Right forelimb (tissue), 1 donor: ENCODE measurements at places on chromosomes 2 and 18.
A peak's percentile ranks its signal among the peaks of the same experiment; 100 is the strongest.

DNA sequence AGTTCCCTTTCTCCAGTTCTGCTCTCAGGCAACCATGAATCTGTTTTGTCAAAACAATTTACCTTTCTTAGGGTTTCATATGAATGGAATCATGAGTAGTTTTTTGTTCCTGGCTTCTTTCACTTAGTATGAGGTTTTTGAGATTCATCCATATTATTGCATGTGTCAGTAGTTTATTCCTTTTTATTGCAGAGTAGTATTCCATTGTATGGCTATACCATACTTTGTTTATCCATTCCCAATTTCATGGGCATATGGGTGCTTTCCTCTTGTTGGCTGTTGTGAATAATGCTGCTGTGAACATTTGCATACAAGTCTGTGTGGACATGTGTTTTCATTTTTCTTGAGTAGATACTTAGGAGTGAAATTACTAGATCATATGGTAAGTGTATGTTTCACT lies 46.0 kb downstream of the SANBR start:
- DNase-seq, result no peak

DNA sequence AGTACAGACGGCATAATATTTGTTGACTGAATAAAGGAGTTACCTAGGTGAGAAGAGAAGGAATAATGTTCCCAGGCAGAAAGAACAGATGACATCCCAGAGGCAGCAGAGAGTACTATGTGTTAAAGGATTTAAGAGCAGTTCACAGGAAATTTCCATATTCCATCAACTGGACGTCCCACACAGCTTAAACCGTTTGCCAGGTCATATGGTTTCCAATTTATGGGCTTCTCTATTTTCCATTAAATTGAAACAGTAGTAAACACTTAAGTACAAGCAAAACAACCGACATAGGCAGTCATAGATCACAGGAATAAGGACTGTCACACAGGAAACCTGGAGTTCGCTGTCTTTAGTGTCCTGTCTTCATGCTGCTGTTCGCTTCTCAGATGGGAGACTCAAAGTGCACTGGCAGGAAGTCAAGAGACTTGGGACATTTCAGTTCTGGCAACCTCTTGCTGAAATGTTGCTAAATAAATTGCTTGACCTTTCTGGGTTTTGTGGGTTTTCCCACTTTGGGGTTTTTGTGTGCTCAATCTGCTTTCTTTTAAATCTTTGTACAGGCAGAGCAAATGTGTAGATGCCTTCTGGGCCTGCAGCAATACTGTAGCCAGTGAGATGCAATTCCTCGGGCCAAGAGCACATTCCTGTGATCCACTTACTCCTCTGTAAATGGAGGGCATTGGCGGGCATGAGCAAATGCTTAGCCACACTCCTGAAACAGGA lies 5.8 kb upstream of the PIEZO2 start:
- no peak for DNase-seq

DNA sequence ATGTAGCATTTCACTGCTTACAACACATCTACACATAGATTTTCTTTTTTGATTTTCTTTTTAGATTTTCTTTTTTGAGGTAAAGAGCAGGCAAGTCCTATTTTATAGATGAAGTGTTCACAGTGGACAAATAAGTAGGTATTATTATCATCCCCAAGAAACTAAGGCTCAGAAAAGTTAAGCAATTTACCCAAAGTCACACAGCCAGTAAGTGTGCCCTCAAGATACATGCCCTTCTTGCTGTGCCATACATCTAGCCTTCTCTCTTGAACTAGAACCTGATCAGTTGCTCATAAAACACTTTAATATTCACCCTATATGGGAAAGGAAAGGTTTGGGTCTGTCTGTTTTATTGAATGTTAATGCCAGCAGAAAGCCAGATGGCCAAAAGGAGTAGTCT lies 50.3 kb downstream of the DAPL1 start:
- DNase-seq, result no peak

GRCh38 chr2:74522516-74522915 lies 3.5 kb downstream of the DQX1 start:
- DNase-seq, result no peak

DNA sequence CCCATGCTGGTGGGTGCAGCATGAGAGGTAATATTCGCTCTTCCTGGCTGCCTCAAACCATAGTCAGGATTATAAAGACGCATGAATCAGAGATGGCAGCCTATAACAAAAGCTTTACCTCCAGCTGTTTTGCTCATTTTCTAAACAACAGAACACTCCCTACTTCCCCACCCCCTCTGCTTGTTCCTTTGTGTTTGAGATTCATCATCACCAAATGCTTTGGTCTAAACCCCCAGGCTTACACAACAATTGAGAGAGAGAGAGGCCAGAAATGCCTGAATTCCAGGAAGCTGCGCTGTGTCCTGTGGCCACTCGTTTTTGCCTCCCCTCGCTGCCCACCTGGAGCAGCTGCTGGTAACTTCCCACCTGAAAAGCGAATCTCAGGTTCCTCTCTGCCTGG lies 78.8 kb upstream of the CAPN13 start:
- no peak for DNase-seq

DNA sequence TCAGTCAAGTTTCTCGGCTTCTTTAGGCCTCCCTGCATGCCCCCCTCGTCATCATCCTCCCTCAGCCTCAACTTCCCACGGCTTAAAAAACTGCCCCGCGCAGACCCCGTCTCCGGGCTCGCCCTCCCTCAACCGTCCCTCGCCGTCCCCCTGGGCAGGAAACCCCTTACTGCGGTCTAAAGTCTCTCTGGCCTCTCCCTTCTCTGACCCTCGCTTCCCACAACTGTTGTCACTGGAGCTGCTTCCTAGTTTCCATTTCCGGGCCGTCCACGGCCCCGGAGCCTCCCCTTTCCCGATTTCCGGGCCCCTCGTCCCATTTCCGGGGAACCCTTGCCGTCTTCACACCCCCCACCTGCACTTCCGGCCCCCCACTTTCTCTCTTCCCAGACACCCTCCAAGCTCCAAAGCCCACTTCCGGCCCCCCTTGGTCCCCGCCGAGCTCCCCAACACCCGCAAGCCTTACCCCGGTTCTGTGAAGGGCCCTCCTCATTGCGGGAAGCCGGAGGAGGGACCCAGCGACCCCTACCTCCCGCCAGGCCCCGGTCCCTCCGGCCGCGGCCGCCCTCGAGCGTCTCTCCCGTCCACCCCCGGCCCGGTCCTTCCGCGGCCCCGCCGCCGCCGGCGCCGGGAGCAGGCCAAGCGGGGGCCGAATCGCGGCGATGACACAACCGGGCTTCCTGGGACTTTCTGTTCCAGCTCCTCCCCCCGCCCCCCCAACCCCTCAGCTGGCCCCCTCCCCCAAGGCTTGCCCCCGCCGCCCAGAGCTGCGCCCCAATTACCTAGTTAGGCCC lies 513 bp downstream of the TRIP12 start:
- peak; percentile 77 for DNase-seq

GRCh38 chr2:36708041-36708741 lies 11.7 kb downstream of the VIT start:
- no peak for DNase-seq

GRCh38 chr18:9655232-9655767 lies 40.9 kb upstream of the PPP4R1 start:
- no peak for DNase-seq

GRCh38 chr2:68435615-68436014 lies 31.5 kb downstream of the FBXO48 start:
- no peak for DNase-seq

DNA sequence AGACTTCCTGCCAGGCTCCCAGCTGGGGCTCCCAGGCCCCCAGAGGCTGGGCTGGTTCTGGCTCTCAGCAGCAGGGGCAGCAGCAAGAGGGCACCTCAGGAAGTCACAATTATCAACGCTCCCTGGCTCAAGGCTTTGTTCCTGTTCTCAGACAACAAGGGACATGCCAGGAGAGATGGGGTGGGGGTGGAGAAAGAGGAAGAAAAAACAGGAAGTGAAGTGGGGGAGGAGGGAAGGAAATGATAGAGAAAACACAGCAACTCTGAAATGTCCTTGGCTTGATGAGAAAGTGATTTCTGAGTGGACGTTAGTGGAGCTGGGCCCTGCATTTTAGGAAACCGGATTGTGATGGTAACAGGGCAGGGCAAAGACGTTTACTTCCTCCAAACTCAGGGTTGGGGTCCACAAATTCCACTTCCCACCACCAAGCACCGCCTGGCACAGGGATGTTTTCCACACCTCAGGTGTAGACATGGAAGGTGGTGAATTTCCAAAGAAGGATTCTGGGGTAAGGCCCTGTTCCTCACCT lies 40.4 kb downstream of the CYRIA start:
- no peak for DNase-seq

DNA sequence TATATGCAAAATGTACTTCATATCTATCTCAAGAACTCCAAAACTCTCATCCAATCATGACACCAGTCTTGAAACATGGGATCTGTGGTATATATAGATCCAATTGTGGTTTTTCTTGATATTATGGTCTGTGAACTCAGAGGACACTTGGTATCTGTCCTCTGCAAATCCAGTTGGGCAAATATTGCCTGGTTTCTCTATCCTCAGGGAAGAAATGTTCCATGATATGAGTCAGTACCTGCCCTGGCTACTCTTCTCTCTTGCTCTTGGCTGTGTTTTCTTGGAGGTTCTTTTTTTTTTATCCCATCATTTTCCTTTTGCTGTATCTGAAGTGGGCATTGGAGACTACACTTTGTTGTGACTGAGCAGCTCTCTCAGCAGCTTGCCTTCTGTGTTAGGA lies 10.9 kb downstream of the NBEAL1 start:
- DNase-seq, result no peak

GRCh38 chr2:119550346-119550745 lies 6.1 kb downstream of the CFAP221 start:
- DNase-seq, result no peak

DNA sequence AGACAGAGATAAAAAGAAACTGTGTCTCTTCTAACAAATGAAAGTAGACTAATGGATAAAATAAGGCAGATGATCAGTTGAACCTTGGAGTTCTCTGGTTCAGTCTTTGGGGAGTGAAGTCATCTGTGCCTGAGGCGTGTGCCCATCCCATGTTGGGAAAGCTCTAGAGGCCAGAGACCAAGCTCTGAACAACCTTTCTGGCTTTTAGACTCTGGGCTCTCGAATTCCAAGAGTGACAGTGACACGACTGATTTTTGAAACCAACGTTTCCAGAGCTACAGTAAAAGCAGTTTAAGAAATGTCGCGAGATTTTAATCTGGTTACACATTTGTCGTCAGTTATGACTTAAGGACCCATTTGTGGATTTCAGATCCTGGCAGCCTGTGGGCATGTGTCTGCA lies 83.7 kb upstream of the APCDD1 start:
- DNase-seq, result no peak

DNA sequence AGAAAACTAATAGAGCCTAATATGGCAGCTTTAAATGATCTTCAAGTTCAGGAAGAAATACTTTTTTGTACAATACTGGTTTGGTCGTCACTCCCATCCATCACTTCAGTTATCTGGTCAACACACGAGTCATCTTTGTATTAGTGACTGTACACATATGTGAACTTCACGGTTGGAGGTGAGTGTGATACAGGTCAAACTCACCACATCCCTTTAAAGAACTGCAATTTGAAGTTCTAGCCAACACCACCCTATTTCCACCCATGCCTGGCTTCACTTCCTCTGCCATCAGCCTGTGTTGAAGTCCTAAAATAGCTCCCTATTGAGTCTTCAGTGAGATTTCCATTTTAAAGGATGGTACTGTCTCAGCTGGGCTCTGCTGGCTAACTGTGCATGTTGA lies 361.9 kb downstream of the TXNL1 start:
- DNase-seq, result no peak

DNA sequence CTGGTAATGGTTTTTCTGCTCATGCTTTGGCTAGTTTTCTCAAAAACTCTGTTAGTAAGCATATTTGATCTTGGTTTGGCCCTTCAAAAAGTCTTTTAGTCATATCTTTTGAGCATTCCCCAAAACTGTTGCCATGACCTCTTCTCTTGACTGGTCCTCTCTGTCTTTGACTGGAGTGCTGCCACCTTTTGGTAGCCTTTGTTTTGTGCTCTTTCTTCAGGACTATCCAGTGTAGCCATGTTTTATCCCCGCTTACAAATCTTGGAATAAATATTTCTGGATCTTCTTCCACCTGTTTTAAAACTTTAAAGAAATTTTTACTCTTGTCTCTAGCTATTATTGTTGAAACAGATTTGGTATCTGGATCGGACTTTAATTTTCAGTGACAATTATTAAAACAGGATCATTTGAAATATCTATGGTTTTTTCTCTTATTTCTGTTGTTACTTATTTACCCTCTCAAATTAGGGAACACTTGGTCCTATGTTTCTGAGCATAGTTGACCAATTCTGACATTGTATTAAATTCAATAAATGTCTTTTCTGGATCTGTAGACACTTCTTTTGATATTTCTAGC lies 965 bp upstream of the ELOA2 start:
- DNase-seq, result no peak

DNA sequence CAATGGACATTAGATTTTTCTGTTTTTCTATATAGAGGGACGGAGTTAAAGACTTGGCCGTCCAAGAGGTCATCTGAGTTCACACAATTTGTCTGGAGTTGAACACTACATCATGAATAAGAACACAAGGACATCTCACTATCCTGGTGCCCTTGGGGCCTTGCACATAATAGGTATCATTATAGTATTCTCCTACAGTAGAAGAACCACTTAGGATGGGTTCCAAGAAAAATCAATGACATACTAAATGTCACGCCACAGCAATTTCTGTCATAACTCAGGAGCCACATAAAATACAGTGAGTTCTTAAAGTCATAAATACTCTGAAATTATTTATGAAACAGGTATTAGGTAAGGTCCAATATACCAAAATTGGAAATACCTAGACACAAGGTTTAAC lies 154.4 kb downstream of the NCKAP5 start:
- no peak for DNase-seq

- no peak for DNase-seq
Measured at GRCh38 chr18:63241760-63242159, 77.8 kb downstream of the BCL2 start.

DNA sequence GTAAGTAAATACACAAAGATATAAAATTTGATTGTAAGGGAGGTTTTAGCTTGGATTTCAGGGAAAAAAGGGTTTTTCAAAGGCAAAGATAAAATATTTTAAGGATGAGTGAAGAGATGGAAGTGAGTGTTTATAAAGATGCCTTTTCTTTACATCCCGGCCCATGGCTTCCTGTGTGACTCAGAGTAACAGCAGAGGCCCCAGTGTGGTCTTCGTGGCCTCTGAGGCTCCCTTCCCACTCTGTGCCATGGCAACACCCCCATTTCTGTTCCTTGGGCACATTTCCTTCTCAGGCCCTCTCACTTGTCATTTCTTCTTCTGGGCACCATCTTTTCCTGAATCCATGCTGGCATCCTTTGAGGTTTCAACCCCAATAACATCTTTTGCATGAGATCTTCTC lies 92.6 kb upstream of the TMEM18 start:
- DNase-seq, result no peak

DNA sequence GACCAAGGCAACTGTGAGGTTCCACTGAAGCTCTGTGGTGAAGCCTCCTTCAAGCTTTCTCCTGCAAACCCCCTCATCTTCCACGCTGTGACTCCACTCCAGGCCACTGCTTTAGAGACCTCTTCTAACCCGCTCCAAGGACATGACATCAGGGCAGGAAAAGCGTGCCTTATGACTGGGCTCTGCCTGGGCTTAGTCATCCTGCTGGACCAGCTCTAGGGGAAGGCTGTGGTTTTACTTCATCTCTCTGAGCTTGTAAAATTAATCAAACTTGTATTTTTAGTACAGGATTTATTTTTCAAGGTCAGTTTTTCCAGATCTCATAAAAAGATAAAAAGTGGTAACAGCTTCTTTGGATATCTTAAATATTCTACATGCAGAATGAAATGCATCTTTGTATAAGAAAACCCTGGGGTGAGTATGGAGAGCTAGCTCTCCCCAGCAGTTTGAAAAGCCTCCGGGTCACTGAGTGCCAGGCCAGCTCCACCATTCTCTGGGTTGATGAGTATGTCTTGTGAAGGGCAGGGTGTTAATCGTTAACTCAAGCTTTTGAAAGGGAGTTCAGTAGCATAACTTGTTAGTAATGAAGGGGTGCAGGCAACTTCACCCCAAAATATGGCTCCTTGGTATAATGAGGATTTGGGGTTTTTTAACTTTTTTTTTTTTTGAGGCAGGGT lies 33.1 kb upstream of the YPEL5 start:
- no peak for DNase-seq
